ENCODE measurements at places on chromosomes 7 and 10. TPM values are rescaled to one million over a fixed set of nuclear protein-coding genes. Genes with fewer than 3 reads are reported as not detected.

Gene OR2A25
- not detected for total RNA-seq

Gene GIMAP5
- not detected for total RNA-seq

Gene WIPF3
- total RNA-seq, result 1.7 TPM

Gene AS3MT
- total RNA-seq, result 4.9 TPM

Gene IQCE
- 25.7 TPM for total RNA-seq

Gene PSPH
- 28.6 TPM for total RNA-seq

Gene GJD4
- total RNA-seq, result 0.17 TPM

DNA sequence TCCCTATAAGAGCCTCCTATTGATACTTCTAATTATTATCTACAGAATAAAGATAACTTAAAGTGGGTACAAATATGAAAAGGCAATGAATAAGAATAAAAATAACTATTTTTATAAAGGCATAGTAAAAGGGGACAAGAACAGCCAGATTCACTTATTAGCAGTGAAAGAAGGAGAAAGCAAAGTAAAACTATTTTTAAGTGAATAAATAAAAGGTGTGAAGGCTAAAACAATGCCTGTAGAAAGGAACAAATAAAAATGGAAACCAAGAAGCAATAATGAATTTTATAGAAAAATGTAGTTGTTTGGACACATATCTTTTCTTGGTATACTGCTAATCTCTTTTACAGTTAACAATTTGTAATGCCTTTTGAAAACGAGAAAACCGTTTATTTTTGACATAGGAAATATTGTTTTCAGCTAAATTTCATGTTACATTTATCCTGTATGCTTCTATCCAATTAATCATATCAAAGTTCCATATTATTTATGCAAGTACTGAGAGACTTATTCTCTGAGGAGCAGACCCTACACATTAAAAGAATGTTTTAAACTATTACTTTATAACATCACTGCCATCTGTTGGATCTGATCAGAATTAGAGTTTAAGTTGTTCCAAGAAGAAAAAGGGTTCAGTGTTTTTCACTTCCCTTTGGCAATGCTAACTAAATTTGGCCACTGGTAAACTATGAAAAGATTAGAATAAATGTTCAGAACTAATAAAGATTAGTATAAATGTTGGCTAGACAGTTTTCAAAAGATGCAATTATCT is 59.1 kb downstream of the ARMC3 start:
- no peaks in the 10 kb centered on the region for H3K27me3 ChIP-seq
- H3K4me1 ChIP-seq, result peaks cover 8% of the 10 kb centered on the region
- no peak overlapping the region for H3K27ac ChIP-seq
- no peak for DNase-seq

GRCh38 chr7:44796034-44796503 is 412 bp upstream of the PPIA start:
- H3K4me1 ChIP-seq, result peaks cover 23% of the 10 kb centered on the region
- H3K27me3 ChIP-seq, result no peaks in the 10 kb centered on the region
- peak overlapping the region; percentile 99 for H3K4me3 ChIP-seq
- peak overlapping the region; percentile 98 for H3K27ac ChIP-seq
- no peak for DNase-seq
- peaks cover 28% of the 10 kb centered on the region for H3K36me3 ChIP-seq

GRCh38 chr7:101589052-101589451 is 40.0 kb downstream of the MYL10 start:
- H3K27ac ChIP-seq, result no peak overlapping the region
- H3K4me1 ChIP-seq, result peaks cover 21% of the 10 kb centered on the region
- peaks cover 4% of the 10 kb centered on the region for H3K27me3 ChIP-seq
- no peak overlapping the region for H3K4me3 ChIP-seq
- DNase-seq, result peak; percentile 55
- H3K36me3 ChIP-seq, result peaks cover 4% of the 10 kb centered on the region

DNA sequence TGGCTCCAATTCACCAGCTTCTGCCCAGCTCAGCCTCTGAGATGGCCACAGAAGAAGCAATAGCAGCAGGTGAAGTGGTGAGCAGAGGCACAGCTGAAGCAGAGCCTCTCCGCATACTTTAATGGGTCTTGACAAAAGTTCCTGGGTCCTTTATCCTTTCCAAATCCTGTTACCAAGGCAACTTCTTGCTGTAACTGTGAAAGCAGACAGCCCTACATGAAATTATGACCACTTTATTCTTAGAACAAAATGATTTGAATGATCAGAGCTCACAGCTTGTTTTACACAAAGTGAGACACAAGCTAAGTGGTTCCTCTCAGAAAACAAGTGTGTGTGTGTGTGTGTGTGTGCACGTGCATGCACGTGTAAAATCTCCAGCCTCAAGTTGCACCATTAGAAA is 245.6 kb downstream of the HTR7 start:
- H3K4me1 ChIP-seq, result no peaks in the 10 kb centered on the region
- peaks cover 8% of the 10 kb centered on the region for H3K27me3 ChIP-seq
- no peak overlapping the region for H3K4me3 ChIP-seq
- no peak for DNase-seq
- H3K27ac ChIP-seq, result no peak overlapping the region

- DNase-seq, result no peak
- H3K36me3 ChIP-seq, result peaks cover 31% of the 10 kb centered on the region
- H3K4me3 ChIP-seq, result no peak overlapping the region
- no peaks in the 10 kb centered on the region for H3K27me3 ChIP-seq
- no peak overlapping the region for H3K27ac ChIP-seq
- no peaks in the 10 kb centered on the region for H3K4me1 ChIP-seq
Observed at GRCh38 chr10:248307-248706, 113.1 kb downstream of the ZMYND11 start.

GRCh38 chr10:70272925-70273316 is 10.9 kb downstream of the NPFFR1 start:
- no peak for DNase-seq
- no peak overlapping the region for H3K4me3 ChIP-seq
- no peaks in the 10 kb centered on the region for H3K4me1 ChIP-seq
- no peak overlapping the region for H3K27ac ChIP-seq
- H3K27me3 ChIP-seq, result peaks cover 14% of the 10 kb centered on the region

GRCh38 chr10:14700546-14700945 is 74.2 kb downstream of the FAM107B start:
- no peak for DNase-seq
- H3K4me3 ChIP-seq, result no peak overlapping the region
- H3K36me3 ChIP-seq, result no peaks in the 10 kb centered on the region
- no peak overlapping the region for H3K27ac ChIP-seq
- H3K4me1 ChIP-seq, result peaks cover 18% of the 10 kb centered on the region
- H3K27me3 ChIP-seq, result peaks cover 2% of the 10 kb centered on the region

DNA sequence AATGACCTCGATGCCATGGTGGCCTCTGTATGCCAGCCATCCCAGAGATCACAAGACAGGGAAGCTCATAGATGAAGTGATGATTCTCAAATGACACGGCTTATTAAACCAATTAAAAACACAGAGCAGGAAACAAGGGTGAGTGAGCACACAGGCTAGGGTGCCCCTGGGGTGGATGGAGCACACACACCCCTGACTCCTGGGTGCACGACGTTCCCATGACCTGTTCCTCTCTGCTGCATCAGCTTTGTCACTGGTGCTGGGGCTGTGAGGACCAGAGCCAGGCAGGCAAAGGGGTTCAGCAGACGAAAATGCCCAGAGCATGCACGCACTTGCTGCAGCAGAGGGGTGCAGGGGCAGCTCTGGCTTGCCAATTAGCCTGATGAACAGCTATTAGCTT is 86.5 kb upstream of the LRRC4 start:
- H3K36me3 ChIP-seq, result no peaks in the 10 kb centered on the region
- no peak for DNase-seq
- H3K4me1 ChIP-seq, result peaks cover 4% of the 10 kb centered on the region

- peaks cover 16% of the 10 kb centered on the region for H3K4me1 ChIP-seq
- H3K4me3 ChIP-seq, result no peak overlapping the region
- no peak for DNase-seq
- H3K27ac ChIP-seq, result no peak overlapping the region
- peaks cover 4% of the 10 kb centered on the region for H3K27me3 ChIP-seq
Observed at GRCh38 chr10:63763744-63764143, 242.5 kb downstream of the REEP3 start.

- no peaks in the 10 kb centered on the region for H3K27me3 ChIP-seq
- no peak overlapping the region for H3K4me3 ChIP-seq
- peaks cover 6% of the 10 kb centered on the region for H3K4me1 ChIP-seq
- no peak for DNase-seq
- no peaks in the 10 kb centered on the region for H3K36me3 ChIP-seq
Observed at GRCh38 chr10:28949005-28950004, 272.0 kb downstream of the BAMBI start.

DNA sequence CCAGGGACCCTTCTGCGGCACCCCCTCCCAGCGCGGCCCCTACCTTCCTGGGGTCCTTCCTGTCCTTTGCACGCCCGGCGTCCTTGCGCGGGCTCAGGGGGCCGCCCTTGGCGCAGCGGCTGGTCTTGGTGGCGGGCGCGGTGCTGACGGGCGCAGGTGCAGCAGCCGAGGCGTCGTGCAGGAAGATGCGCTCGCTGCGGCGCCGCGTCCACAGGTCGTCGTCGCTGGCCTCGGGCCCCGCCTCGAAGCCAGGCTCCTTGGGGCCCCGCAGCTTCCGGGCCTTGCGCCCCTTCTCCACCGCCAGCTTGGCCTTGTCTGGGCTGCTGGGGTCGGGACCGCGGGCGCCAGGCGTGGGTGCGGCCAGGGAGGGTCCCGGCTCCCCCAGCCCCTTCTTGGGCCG is 49.8 kb downstream of the SLC29A4 start:
- no peak for DNase-seq
- H3K4me3 ChIP-seq, result no peak overlapping the region
- no peak overlapping the region for H3K27ac ChIP-seq
- H3K4me1 ChIP-seq, result no peaks in the 10 kb centered on the region
- no peaks in the 10 kb centered on the region for H3K27me3 ChIP-seq

- H3K4me1 ChIP-seq, result no peaks in the 10 kb centered on the region
- no peaks in the 10 kb centered on the region for H3K27me3 ChIP-seq
- DNase-seq, result no peak
- no peaks in the 10 kb centered on the region for H3K36me3 ChIP-seq
- no peak overlapping the region for H3K27ac ChIP-seq
Observed at GRCh38 chr7:40676221-40676620, 541.4 kb downstream of the SUGCT start.

GRCh38 chr10:90111671-90112070 is 410.3 kb downstream of the KIF20B start:
- H3K4me3 ChIP-seq, result no peak overlapping the region
- H3K27me3 ChIP-seq, result no peaks in the 10 kb centered on the region
- no peak overlapping the region for H3K27ac ChIP-seq
- no peaks in the 10 kb centered on the region for H3K36me3 ChIP-seq

DNA sequence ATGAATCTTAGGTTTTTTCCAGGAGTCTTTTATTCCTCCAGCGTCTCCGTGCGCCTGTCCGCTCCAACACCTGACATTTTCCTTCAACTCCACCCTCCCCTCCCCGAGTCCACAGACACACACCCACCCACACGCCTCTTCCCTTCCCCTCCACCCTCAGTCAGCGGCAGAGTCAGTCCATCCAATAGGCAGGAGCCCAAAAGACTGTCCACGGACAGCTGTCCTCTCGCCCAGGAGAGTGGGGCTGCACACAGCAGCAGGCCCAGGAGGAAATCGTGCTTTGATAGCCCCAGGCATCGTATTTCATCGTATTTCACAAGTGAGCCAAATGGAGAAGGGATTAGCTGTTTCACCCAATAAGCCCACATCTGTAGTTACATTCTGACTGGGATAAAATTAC is 285.1 kb downstream of the ZEB1 start:
- no peaks in the 10 kb centered on the region for H3K36me3 ChIP-seq
- H3K4me3 ChIP-seq, result peak overlapping the region; percentile 91
- peaks cover 5% of the 10 kb centered on the region for H3K4me1 ChIP-seq
- H3K27me3 ChIP-seq, result peaks cover 9% of the 10 kb centered on the region
- no peak for DNase-seq

DNA sequence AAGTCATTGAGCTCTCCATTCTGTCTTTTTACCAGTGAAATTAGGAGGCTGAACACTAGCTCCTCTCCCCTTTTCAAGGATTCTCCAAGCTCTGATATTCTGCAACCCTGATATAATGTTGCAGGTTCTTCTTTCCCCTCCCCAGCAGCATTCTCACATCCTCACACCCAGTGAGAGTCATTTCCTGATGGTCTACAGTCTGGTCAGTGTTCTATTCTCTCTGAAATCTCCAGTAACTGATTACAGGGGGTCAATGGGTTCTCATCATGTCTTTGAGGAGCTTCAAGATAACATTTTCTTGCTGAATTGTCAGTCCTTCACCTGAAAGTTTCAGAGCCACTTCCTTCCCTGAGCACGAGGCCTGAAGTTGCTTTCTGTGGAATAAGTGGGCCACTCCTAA is 299.4 kb downstream of the PTEN start:
- H3K4me1 ChIP-seq, result peaks cover 24% of the 10 kb centered on the region
- H3K27me3 ChIP-seq, result no peaks in the 10 kb centered on the region
- DNase-seq, result no peak
